Activated CD8-positive, alpha-beta memory T cell treated with anti-CD3 and anti-CD28 coated beads for 1 hour (primary cell): ENCODE measurements at places on chromosomes 3 and 15.

DNA sequence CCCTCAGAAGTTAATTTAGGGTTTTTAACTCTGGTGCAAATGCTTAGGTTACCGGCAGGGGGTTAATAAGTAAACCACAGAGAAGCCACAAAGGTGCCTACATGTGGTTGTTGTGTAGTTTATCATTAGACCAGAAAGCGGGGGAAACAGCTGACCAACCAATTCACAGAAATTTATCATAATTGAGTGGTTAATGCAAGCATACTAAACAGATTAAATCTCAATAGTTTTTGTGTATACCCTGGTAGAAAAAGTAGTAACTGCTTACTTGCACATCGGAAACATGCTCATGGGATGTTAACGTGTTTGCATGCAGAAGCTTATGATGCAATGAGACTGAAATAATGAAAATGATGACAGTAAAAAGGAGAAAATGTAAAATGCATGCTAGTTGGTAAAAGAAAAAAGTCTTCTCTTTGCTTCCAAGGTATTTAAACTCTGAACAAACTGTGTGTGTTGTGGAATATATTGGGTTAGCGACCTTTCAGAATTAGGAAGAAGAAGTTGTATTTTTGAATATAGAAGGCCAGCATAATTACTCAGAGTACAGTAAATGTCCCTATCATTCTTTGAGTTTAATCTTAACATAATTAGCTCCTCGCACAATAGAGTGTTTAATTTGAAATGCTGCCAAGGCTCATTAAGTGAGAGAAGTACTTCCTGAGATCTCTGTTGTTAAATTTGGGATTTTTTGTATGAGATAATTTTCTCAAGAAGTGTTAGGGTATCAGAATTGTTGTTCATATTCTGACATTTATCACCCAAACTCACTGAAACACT is 316.2 kb downstream of the PTPRG start:
- DNase-seq, result no peak

DNA sequence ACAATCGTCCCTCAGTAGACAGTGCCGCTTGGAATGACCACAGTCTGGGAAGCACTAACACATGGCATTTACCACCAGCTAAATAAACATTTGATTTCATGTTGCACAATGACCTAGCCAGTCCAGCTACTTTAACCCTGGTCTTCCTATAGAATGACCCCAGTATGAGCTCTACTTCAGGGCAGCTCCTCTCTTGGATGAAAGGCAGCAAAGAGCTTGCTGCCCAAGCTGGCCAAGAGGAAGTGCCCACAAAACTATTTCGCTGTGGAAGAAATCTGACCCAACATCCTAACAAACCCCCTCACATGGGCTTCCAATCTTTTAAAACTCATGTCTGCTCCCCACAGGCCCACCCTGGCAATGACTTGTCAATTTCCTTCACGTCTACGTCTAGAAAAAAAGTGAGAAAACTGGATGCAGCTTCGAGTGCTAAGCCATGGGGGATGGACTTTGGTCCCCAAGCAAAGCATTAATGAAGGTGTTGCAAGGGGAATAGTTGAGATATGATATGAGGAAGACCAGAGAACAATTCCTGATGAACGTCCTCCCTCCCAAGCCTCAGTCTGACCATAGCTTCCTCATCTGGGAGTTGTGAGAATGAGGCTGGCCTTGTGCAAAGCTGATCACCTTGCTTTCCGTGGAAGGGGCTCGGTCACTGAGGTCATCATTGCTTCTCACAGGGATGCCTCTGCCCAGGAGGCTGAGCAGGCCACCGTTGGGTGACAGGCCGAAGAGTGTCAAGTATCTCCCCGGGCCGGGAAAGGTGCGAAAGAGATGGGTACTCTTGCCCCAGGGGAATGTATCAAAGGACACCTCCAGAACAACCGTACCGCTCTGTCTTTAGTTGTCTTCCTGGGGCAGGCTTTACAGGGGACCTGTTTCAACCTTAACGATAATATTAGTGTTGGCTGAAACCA is 964 bp downstream of the SLC25A20 start:
- DNase-seq, result no peak

GRCh38 chr3:13009132-13009945 is 63.9 kb downstream of the IQSEC1 start:
- DNase-seq, result no peak

GRCh38 chr3:4751502-4752101 is 227.6 kb upstream of the BHLHE40 start:
- DNase-seq, result no peak

- DNase-seq, result no peak
Observed at GRCh38 chr15:90232196-90232595, 1.5 kb downstream of the CIB1 start.

DNA sequence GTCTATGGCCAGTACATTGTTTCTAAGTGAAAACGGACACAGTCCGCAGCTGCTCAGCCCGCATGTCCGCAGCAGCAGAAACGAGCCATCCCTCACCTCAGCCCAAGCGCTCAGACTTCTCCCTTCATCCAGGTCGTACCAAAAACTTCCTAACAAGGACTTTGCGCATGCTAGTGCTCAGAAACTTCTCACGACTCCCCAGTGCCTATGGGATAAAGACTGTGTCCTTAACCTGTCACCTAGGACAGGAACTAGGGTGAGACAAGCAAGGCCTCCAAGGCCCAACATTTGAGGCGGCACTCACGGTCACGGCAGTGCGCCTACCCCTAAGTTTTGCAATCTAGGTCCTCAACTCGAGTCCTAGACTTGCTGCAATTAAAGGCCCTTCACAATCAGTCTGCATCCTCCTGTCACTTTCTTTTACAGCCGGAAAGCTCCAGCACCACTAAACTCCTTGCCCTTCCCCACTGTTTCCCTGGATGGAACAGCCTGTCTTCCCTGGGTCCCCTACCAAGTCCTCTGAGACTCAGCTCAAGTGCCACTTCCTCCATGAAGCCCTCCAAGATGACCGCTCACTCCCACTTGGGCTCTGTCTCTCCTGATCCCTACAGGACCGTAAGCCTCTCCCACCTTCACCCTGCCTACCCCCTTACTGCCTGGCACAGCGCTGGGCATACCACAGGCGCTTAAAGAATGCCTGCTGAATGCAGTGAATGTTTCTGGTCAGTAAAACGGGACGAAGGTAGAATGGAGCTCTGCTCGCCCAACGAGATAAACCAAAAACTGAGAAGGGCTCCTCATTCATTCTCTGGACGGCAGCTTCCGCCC is 1.2 kb downstream of the CLN6 start:
- DNase-seq, result no peak

- DNase-seq, result no peak
Observed at GRCh38 chr3:106631373-106632108, 745.7 kb upstream of the CCDC54 start.
